Stimulated activated CD4-positive, alpha-beta T cell treated with anti-CD3 and anti-CD28 coated beads, Interleukin-1b, Interleukin-23, amount 100 ng/mL, for 4 hours (primary cell): ENCODE measurements at places on chromosomes 16 and 17.

DNA sequence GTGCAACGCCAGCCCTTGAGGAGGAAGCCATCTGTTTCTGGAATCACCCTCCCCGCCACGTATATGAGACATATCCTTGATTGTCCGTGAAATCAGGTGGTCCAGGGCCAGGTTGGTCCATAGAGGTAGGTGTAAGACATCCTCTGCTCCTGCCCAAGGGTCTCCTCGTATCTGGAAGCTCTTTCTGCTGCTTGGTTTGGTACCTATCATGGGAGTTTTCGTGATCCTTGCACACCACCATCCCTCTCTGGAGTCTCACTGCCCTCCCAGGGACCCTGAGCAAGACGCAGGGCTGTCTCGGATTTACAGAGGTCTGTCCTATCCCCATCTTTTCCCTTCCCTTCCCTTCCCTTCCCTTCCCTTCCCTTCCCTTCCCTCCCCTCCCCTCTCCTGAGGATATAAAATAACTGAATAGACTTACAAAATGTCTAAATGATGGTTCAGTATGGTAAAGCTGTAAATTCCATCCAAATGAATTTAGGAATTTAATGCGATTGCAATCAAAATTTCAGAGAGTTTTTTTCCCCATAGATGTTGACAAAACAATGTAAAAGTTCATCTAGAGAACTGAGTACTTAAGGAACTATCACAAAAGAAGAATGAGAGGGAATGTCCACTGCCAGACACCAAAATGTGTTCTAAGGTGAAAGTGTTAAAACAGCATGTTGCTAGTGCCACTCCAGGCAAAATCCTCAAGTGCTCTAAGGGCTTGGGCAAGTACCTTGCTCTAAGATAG lies 2.0 kb upstream of the CCDC42 start:
- no peak for DNase-seq

GRCh38 chr17:60372790-60373483 lies 19.0 kb downstream of the USP32 start:
- no peak for DNase-seq

DNA sequence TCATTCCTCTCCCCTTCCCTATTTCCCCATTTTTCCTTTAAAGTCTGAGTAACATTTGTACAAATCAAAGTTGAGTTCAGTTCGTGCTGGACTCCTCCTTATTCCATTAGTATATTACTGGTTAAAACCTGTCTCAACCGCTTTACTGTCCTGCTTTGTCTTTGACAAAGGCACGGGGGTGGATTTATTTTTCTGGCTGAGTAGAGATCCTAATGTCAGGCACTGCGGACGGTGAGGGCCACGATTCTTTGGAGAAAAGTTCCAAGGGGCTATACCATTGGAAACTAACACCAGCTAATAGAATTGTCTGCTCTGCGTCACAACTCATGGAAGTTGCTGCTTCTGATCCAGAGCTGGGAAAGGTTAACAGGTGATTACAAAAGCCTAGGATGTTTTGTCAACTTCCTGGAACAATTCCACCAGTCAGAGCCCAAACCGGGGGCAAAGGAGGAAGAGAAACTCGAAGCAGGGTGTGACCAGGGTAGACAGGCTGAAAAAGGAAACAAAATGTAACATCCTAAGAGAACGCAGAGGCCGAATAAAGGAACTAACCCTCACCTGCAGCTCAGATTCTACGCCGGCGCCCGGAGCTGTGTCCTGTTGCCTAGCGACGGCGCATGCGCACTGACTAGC lies 12.4 kb downstream of the TAT start:
- no peak for DNase-seq

DNA sequence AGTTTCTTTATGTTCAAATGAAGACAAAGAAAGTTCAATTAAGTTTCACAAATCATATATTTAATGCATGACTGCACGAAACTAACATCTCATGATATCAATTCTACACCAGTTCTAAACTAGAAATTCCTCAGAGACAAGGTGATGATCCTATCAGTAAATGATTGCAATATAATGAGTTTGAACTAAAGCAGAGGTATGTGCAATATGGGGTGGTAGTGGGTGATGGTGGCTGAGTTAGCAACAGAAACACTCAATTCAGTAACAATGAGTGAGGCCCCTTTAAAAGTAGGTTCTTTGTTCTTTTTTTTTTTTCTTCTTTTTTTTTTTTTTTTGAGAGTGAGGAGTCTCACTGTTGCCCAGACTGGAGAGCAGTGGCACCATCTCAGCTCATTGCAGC lies 1551.7 kb upstream of the GOT2 start:
- DNase-seq = no peak

GRCh38 chr17:27226611-27227230 lies 67.2 kb upstream of the WSB1 start:
- no peak for DNase-seq

GRCh38 chr17:36869856-36870719 lies 67.2 kb upstream of the LHX1 start:
- no peak for DNase-seq

DNA sequence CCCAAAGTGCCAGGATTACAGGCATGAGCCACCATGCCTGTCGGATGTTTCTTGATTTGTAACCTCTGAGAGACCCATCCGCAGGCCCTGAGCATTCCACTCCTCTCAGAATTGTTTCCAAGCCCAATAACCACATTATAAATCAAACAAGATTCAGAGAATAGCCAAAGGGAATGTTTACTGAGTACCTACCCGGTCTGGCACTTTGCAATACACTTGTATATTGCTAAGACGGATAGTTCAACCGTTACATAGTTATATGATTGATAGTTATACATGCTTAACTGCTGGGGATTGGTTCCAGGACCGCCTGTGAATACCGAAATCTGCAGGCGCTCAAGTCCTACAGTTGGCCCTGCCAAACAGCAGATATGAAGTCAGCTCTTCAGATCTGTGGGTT lies 3.0 kb upstream of the KAT8 start:
- DNase-seq = no peak

GRCh38 chr16:75497558-75497957 lies 2.3 kb upstream of the CHST6 start:
- no peak for DNase-seq

GRCh38 chr16:88390735-88391134 lies 8.0 kb downstream of the ZNF469 start:
- DNase-seq = no peak

DNA sequence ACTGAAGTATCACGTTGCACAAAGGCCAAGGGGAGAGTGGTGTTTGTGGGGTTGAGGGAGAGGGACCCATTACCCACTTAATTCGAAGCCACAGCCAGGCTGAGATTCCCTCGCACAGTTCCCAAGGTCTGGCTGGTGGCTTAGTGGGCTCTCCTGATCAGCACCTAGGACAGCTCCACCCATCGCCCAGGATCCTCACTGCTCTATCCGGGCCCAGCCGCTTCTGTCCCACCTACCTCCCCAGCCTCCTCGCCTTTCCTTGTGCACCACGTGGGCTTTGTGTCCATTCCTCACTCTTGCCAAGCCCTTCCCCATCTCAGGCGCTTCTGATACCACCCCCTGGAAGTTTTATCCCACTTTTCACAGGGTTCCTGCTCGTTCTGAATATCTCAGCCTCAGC lies 163.5 kb downstream of the CCT6B start:
- peak; percentile 7 for DNase-seq

DNA sequence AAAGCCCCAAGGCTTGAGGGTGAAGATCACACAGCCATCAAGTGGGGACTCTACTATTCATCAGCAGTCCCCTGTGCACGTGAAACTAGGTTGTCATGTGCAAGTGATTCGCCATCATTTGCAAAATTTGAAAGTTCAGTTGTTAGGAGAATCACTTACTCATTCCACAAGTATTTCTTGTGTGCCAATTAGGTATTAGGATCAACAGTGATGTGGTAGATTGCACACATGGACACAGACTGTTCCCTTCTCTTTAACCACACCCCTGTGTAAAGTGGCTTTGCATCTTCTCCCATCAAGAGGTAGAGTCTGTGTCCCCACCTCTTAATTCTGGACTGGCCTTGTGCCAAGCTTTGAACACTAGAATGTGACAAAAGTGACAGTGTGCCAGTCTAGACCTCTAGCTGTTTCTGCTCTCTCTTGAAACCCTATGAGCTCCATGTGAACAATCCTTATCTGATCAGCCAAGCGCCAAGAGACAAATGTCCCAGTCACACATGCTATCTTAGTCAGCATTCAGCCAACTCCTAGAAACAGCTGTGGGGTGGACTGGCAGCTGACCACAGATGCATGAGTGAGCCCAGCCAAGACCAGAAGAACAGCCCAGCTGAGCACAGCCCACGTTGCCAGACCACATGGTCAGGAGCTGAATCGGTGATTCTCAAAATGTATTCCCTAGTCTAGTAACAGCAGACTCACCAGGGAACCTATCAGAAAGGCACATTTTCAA lies 31.5 kb upstream of the SHISA9 start:
- no peak for DNase-seq

- DNase-seq = no peak
These were observed 167.1 kb upstream of the MAF start for GRCh38 chr16:79767421-79768275.

DNA sequence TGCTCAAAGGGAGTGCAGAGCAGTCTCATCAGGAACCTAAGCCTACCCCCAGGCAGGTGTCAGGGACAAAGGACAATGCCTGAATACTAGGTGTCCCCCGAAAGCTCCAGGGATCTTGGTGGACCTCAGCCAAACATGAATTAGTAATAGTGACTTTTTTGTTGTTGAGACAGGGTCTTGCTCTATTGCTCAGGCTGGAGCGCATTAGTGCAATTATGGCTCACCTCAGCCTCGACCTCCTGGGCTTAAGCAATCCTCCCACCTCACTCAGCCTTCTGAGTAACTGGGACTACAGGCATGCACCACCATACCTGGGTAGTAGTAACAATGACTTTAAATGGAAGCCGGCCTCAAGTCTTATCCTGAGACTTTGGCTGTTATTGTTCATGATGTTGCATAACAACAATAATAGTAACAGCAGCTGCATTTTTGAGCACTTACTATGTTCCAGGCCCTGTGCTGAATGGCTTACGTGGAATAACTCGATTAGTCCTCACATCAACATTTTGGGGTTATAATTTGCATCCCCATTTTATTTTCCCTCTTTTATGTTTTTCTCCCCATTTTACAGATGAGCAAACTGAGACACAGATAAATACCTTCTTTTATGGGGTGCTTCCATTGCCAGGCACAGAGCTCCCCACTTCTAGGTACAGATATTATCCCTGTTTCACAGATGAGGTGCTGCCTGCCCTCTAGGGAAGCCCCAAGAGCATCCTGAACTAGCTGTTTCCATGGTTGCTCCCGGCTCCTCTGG lies 19.5 kb downstream of the CNGB1 start:
- no peak for DNase-seq

- DNase-seq = no peak
These were observed 43.9 kb downstream of the MMD start for GRCh38 chr17:55377671-55378275.

GRCh38 chr16:10988164-10988803 lies 43.9 kb downstream of the CLEC16A start:
- peak; percentile 49 for DNase-seq

DNA sequence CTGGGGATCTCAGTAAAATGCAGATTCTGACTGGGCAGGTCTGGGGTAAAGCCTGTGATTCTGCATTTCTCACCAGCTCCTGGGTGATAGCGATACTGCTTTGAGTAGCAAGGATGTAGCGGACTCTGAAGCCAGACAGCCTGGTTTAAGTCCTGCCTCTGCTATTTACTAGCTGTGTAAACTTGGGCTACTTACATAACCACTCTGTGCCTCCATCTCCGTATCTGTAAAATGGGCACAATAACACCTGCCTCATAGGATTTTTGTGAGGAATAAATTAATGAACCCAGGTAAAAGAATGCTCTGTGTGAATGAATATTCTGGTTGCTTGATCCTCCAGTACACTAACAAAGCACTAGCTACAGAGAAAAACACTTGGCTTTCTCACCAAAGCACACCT lies 54.4 kb downstream of the TMEM132E start:
- DNase-seq = no peak

DNA sequence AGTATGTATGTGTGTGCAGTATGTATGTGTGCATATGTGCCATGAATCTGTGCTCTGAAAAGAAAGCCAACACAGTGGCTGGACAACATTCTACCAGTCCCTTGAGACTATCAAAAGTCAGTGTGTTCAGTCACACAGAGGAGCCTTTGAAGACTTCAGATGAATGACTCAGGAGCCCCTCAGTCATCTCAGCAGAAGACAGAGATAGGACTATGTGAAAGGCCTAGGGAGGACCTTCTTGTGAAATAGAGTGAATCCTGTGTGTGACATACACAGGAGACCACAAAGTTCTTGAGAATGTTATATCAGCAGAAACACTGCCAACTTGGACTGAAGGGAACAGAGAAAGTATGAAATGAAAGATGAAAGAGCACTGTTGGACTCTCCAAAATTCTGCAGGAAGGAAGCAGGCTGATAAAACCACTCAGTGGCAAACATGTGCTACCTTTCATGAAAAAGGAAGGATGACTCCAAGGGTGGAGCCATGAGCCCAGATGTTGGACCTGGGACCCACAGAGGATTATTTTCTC lies 108.4 kb downstream of the METRNL start:
- no peak for DNase-seq

- no peak for DNase-seq
These were observed 22.6 kb downstream of the LRRC36 start for GRCh38 chr16:67349172-67349571.

GRCh38 chr17:19304209-19304608 lies 58.3 kb downstream of the B9D1 start:
- no peak for DNase-seq

DNA sequence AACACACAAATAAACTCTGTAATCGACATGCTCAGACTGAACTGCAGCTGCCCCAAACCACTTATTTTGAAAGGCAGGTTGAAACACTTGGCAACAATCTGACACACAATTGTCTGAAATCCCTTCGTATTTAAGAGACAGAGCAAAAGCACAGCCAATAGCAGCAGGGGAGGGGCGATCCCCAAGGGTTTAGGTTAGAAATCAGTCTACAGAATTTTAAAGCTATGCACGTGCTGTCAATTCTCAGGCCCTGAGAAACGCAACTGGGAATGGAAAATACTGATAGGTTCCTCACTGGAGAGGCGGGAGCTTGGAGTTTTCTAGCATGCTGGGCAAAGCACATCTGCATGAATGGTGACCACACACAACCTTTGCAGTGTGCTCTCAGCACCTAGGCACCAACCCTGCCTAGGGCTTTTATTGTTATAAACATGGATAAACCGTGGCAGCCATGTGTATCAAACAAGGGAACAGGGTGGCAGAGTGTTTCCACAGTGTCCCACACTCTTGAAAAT lies 168.0 kb downstream of the AATF start:
- no peak for DNase-seq

- DNase-seq = no peak
These were observed 2.2 kb downstream of the PRM1 start for GRCh38 chr16:11278681-11279628.

GRCh38 chr16:29831490-29831889 lies 11.2 kb downstream of the MVP start:
- DNase-seq = no peak
